ENCODE measurements at places on chromosomes 1 and 21. TPM values are rescaled to one million over a fixed set of nuclear protein-coding genes. Genes with fewer than 3 reads are reported as not detected.

- H3K27me3 ChIP-seq = no peaks in the 10 kb centered on the region
- H3K4me3 ChIP-seq = peak overlapping the region; percentile 71
These were observed 1.3 kb downstream of the TMEM35B start for GRCh38 chr1:34983700-34984355.

GRCh38 chr1:19476450-19477190 is 8.7 kb downstream of the CAPZB start:
- no peaks in the 10 kb centered on the region for H3K27me3 ChIP-seq
- no peaks in the 10 kb centered on the region for H3K4me1 ChIP-seq
- no peak for DNase-seq
- no peak overlapping the region for H3K4me3 ChIP-seq
- H3K27ac ChIP-seq = no peak overlapping the region

- no peak for DNase-seq
- no peaks in the 10 kb centered on the region for H3K36me3 ChIP-seq
- H3K4me3 ChIP-seq = no peak overlapping the region
- H3K27ac ChIP-seq = no peak overlapping the region
- H3K4me1 ChIP-seq = no peaks in the 10 kb centered on the region
These were observed 109.4 kb upstream of the GUCA2B start for GRCh38 chr1:42043811-42044210.

GRCh38 chr1:169287280-169287679 is 80.3 kb downstream of the NME7 start:
- DNase-seq = peak; percentile 33
- H3K4me3 ChIP-seq = no peak overlapping the region
- no peaks in the 10 kb centered on the region for H3K27me3 ChIP-seq
- H3K27ac ChIP-seq = no peak overlapping the region
- peaks cover 18% of the 10 kb centered on the region for H3K4me1 ChIP-seq

DNA sequence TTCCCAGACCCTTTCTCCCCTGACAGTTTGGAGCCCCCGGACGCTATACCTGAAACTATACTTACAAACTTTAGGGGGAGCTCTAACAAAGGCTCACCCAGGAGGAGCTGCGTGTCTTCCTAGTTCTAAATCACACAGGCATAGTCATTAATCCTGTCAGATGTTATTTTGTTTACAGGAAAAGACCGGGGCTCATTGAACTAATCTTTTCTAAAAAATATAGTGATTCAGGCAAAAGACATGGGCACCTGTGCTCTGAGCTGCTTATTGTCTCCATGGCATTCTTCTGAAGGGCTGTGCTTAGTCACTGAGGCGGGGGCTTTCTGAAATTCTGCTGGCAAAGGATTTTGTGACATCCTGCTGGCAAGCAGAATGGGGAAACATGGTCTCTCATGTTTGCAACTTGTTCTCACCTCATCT is 1577.0 kb downstream of the NCAM2 start:
- H3K27ac ChIP-seq = no peak overlapping the region
- H3K27me3 ChIP-seq = no peaks in the 10 kb centered on the region
- H3K4me3 ChIP-seq = no peak overlapping the region
- no peaks in the 10 kb centered on the region for H3K36me3 ChIP-seq
- H3K4me1 ChIP-seq = no peaks in the 10 kb centered on the region
- no peak for DNase-seq

UBASH3A gene
- total RNA-seq = not detected

DNA sequence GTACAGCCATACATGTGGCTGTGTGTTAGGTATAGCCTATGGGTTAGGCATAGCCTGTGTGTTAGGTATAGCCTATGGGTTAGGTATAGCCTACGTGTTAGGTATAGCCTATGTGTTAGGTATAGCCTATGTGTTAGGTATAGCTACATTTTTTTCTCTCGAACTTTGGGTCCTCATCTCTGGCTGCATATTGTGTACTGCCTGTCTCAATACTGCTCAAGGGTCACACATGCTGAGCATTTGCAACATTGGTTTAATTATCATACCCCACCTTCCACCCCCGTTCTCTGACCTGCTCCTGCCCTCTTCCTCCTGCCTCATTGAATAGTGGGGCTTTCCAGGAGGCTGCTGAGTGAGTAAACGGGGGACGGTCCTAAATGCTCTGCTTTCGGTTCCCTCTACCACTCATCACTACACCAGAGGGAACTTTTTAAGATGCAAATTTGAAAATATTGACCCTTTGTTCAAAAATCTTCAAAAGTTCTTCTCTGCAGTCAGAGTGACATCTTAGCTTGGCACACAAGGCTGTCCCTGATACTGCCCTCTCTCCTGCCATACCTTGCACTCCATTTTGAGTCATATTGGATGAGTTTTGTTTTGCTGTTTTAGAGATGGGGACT is 17.8 kb downstream of the OR2B11 start:
- H3K27ac ChIP-seq = no peak overlapping the region
- H3K27me3 ChIP-seq = peaks cover 17% of the 10 kb centered on the region
- no peak overlapping the region for H3K4me3 ChIP-seq

- no peak for DNase-seq
- H3K4me3 ChIP-seq = no peak overlapping the region
- H3K4me1 ChIP-seq = no peaks in the 10 kb centered on the region
- no peaks in the 10 kb centered on the region for H3K36me3 ChIP-seq
- H3K27me3 ChIP-seq = no peaks in the 10 kb centered on the region
- no peak overlapping the region for H3K27ac ChIP-seq
These were observed 19.3 kb upstream of the TRABD2B start for GRCh38 chr1:48016515-48016914.

DNA sequence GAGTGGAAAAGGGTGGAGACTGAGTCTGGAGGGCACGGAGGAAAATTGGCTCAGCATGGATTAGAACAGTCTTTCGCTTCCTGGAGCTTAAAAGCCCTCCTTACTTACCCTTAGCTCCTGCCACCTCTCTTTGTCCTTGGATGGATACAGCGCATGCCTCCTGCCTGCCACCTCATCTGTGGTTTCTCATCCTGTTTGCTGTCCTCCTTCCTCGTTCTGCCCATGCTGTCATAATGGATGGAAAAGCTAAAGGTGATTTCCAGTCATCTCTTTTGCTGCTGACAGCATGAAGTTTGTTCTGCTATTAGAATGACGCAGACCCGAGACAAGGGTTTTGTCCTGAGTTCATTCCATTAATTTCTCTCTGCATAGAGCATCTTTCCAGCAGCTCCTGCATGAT is 425.9 kb downstream of the KIF26B start:
- peaks cover 93% of the 10 kb centered on the region for H3K27me3 ChIP-seq
- DNase-seq = no peak
- no peak overlapping the region for H3K4me3 ChIP-seq

GJB3 gene
- 63.0 TPM for total RNA-seq

- peaks cover 16% of the 10 kb centered on the region for H3K36me3 ChIP-seq
- H3K4me1 ChIP-seq = peaks cover 26% of the 10 kb centered on the region
- H3K27me3 ChIP-seq = no peaks in the 10 kb centered on the region
- no peak for DNase-seq
- no peak overlapping the region for H3K4me3 ChIP-seq
- peak overlapping the region; percentile 70 for H3K27ac ChIP-seq
These were observed 11.8 kb downstream of the PATJ start for GRCh38 chr1:61753998-61754508.

FAM72C gene
- 1.7 TPM for total RNA-seq

- H3K27ac ChIP-seq = no peak overlapping the region
- H3K4me3 ChIP-seq = no peak overlapping the region
- H3K36me3 ChIP-seq = no peaks in the 10 kb centered on the region
- DNase-seq = no peak
- no peaks in the 10 kb centered on the region for H3K27me3 ChIP-seq
- H3K4me1 ChIP-seq = peaks cover 21% of the 10 kb centered on the region
These were observed 3.3 kb upstream of the GBP3 start for GRCh38 chr1:89025928-89026327.

IGSF21 gene
- not detected for total RNA-seq

DNA sequence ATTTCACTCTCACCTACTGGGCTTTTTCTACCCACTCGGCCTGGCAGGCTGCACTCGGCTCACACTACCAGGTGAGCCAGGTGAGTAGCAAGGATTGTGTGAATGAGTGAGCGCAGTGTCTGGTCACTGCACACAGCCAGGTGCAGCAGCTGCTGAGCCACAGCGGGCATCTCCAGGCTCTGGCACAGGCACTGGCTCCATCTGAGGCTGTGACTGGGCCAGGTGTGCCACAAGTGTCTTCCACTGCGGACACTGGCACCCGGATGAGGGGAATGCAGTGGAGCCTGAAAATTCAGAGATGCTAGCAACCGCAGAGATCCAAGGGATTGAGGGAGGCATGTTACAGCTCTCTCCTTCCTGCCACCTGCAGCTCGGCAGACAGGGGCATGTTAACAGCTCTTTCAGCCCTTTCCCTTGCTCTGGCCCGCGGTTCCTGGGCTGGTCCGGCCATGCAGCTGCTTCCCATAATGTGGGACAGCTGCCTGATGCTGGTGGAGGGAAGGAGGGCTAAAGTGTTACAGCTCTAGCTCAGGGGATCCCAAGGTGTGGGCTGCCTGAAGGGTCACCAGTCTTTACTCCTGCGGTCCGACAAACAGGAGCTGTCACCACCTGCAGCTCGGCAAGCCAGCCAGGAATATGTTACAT is 1038.3 kb downstream of the AMY1C start:
- no peak overlapping the region for H3K27ac ChIP-seq
- no peak overlapping the region for H3K4me3 ChIP-seq
- H3K27me3 ChIP-seq = no peaks in the 10 kb centered on the region

DNA sequence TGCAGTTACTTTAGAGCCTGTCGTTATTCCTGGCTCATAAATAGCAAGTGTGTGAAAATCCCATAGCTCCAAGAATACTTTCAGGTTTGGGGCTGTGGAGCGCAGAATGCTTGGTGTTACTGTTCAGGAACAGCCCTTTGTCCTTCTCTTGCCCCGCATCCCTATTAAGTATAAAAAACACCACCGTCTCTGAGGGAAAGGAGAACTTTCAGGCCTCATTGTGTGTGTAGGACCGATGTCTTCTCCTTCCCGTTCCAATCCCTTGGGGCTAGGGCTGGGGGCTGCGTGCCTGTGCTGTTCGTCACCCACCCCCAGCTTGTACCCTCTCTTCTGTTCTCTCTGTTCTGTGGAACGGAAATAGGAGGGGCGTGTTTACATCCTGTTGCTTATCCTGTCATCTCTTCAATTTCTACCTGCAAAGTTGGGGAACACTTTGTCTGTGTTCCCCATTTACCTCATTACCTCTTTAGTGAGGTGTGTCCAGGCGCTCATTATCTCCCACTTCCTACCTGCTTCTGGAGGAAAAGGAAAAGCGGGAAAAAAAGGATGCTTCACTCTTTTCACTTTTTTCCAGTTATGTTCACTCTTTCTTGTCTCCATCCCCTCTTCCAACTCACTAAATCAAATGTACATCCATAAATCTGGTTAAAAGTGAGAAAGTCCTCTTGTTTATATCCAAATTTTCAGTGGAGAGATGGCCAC is 788 bp upstream of the TXNIP start:
- DNase-seq = no peak
- no peaks in the 10 kb centered on the region for H3K27me3 ChIP-seq
- peak overlapping the region; percentile 78 for H3K27ac ChIP-seq
- H3K4me1 ChIP-seq = peaks cover 63% of the 10 kb centered on the region

DNA sequence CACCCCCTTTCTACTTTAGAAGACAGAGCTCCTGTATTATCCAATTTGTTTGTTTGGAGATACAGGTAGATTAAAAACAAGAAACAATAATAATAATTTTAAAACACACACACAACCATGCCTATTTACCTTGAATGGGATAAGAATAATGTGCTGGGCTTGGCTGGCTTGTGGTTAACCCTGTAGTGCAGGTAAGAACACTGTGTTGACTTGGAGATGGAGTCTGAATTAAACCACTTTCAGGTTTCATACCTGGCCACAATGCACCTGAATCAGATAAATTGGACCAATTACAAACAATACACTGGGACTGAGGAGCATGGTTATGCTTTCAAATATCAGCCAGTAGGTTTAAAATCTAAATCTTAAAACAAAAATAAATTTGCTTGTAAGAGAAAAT is 60.8 kb downstream of the EYA3 start:
- H3K27ac ChIP-seq = no peak overlapping the region
- no peaks in the 10 kb centered on the region for H3K27me3 ChIP-seq
- no peaks in the 10 kb centered on the region for H3K4me1 ChIP-seq
- H3K4me3 ChIP-seq = no peak overlapping the region
- DNase-seq = no peak

DNA sequence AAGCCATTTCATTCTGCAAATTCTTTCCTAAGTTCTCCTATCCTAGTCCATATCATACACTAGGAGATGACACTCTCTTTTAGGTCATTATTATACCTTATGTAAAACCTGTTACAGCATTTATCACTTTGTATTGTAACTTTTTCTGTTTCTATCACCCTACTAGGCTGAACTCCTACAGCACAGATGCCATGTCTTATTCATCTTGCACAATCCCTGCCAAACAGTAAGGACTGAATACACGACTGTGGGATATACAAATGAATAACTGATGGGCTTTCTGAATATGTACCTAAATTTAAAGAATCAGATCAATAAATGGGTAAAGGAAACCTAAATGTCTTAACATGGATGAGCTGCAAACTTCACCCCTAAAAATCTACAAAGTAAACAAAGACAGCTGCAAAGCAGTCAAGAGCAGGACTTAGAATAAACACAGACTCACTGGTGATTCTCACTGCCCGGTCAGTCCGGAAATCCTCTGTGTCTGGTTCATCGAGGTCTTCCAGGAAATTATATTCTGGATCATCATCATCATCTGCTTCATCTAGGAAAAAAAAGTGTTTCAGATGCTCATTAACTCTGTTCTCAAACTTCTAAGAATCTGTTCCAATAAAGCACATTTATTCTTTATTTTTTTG is 62.3 kb downstream of the GON4L start:
- no peaks in the 10 kb centered on the region for H3K4me1 ChIP-seq
- H3K36me3 ChIP-seq = peaks cover 13% of the 10 kb centered on the region
- no peak overlapping the region for H3K27ac ChIP-seq
- no peak overlapping the region for H3K4me3 ChIP-seq
- H3K27me3 ChIP-seq = no peaks in the 10 kb centered on the region

DNA sequence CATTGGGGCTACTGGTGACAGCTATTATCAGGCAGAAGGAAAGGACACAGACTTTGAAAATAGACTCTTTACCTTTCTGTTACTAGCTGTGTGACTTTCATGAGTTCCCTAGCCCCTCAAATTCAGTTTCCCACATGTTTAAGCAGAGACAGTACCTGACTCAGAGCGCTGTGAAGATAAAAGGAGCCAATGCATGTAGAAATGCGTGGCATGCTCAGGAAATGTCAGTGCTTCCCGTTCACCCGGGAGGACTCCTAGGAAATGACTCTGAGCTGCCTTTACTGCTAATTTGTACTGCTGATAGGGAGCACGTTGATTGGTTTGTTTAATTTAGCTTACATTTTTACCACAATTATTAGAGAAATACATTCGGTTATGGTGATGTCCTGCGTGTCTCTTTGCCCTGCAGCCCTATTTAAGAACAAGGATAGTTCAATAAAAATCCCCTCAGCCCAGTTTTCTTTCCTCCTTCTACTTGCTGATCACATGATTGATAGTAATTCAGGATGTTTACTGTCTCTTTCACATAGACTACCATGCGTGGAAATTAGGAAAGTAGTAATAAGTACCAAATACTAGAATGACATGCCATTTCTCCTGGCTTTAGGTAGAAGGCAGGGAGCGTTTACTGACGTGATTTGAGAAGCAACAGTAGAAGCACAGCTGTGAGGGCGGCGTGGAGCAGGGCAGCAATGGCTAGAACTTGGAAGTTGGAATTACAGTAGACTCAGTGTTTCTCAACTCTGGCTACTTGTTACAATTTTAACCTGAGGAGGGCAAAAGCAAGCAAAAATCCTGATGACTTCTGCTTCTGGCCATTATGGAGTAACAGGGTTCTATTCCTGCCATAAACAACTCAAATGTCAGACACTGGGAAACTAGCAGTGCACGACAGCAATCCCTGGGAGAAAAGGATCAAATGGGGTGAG is 15.9 kb downstream of the PDIK1L start:
- peaks cover 52% of the 10 kb centered on the region for H3K4me1 ChIP-seq
- H3K27ac ChIP-seq = peak overlapping the region; percentile 95
- no peak overlapping the region for H3K4me3 ChIP-seq
- H3K36me3 ChIP-seq = peaks cover 9% of the 10 kb centered on the region
